Right hindlimb (tissue), 1 donor: ENCODE measurements at places on chromosomes 13 and 19.

DNA sequence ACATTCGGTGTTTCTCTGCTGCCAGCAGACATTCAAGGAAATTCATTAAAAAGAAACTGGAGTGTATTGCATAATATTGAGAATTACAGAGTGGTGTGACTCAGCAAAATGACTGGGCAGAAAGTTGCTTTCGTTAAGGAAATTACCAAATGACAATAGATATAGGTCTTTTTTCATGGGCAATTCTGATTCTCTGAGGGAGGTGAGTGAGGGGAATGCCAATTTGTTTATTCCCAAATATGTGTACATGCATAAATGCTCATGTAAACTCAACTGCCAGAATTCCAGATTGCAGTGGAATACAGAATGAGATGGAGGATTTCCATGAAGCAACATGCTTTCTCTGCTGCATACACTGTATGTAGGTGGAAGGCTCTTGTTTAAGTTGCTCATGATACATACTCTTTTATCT is 1730.1 kb downstream of the SLITRK5 start:
- no peak for DNase-seq

DNA sequence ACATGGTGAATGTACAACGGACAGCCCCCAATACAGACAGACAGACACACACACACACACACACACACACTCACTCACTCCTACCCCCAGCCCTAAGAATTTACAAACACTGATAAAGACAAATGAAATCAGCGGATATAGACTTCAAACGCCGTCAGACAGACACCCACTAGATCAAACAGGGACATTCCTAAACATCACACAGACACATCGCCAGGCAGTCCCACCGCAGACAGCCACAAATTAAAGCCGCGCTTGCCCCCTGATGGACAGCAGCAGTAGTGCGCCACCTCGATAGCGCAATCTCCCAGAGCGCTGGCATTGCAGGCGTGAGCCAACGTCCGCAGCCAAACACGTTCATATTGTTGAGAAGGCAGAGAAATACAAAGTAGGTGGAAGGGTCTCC is 24.7 kb upstream of the ADGRE1 start:
- peak; percentile 72 for DNase-seq

DNA sequence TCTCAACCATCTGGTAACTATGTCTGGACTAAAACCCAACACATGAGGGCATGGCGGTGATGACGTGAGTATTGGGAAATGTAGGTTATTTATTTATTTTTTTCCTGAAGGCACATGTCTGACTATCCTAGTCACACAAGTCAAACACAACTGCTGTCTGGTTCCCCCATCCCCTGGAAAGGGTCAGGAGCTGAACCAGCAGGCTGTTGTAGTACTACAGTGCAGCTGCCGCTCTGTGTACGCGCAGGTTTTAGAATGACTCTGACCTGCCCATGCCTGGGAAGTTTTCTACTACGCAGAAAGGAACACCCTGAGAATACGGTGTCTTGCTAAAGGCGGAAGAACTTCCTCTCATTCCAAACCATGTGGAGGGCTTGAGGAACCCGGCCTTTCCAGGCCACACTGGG is 1.2 kb downstream of the SLC7A1 start:
- DNase-seq: peak; percentile 57

GRCh38 chr19:46081928-46082727 is 41.3 kb upstream of the IGFL4 start:
- peak; percentile 19 for DNase-seq

GRCh38 chr13:32882691-32883090 is 133.5 kb upstream of the KL start:
- DNase-seq: no peak

- DNase-seq: no peak
Observed at GRCh38 chr13:107830804-107831203, 384.5 kb downstream of the LIG4 start.

DNA sequence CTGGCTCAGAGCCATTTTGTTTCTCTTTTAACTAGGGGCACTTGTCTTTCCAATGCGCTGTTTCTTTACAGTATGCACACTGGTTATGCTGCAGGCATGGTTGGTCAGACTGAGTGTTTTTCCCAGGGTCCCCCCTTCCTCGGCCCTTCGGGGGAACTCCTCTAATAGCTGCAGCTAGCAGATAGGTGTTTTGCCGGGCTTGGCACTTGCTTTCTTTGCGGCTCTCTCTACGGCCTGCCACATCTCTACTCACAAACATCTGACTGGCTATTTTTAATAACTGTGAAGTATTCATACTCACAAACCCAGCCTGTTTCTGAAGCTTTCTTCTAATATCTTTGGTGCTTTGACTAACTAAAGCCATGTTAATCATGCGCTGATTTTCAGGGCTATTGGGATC is 89.4 kb downstream of the SLC25A15 start:
- no peak for DNase-seq
